ENCODE measurements at places on chromosomes 6 and 20. TPM values are rescaled to one million over a fixed set of nuclear protein-coding genes. Genes with fewer than 3 reads are reported as not detected.

Gene SLC29A1
- total RNA-seq, result 128 TPM

Gene LEMD2
- 38.4 TPM for total RNA-seq

Gene TTPAL
- total RNA-seq, result 4.5 TPM

Gene WFDC12
- total RNA-seq, result not detected

Gene EDN1
- 224 TPM for total RNA-seq

Gene GABRR2
- total RNA-seq, result not detected
